ENCODE measurements at places on chromosomes 2 and 18. TPM values are rescaled to one million over a fixed set of nuclear protein-coding genes. Genes with fewer than 3 reads are reported as not detected.

DNA sequence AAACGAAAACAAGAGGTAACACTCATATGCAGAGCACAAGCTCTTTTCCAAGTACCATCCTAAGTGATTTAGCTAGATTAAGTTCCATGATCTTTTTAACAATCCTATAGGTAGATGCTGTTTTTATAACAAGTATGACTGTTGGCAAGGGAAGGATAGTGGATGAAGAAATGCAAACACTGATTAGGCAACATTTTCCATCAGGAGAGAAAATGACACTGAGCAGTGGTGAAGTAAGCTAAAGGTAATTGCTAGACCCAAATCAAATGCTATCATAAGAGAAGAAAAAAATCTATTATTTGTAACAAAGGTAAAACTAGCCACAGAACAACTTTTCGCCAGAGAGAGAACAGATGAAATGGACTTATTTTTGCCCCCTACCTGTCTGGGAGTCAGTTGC is 34.3 kb upstream of the BARD1 start:
- no peak overlapping the region for H3K27ac ChIP-seq
- H3K36me3 ChIP-seq: no peaks in the 10 kb centered on the region
- no peak for DNase-seq
- H3K4me1 ChIP-seq: no peaks in the 10 kb centered on the region

EFHD1 gene
- total RNA-seq: 8.0 TPM

DNA sequence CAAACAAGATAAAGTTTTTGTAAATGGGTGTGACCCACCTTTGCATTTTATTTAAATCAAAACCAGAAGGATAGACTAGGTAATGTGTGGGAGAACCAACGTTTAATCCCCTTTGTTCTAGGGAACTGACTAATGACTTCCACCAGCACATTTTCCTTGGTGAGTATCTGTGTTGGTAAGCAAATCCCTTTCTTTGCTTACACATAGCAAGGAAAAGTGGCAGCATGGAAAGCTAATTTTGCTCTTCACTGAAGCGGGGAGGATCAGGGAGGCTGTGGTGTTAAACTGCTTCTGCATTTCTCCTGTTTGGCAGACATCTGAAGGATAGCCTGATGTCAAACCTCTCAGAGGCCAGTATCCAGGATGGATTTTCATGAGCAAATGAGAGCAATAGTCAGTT is 331.1 kb downstream of the PTPRM start:
- H3K27ac ChIP-seq: peak overlapping the region; percentile 83
- DNase-seq: no peak
- H3K36me3 ChIP-seq: no peaks in the 10 kb centered on the region
- H3K4me3 ChIP-seq: no peak overlapping the region
- H3K4me1 ChIP-seq: peaks cover 25% of the 10 kb centered on the region

SLC4A5 gene
- 2.3 TPM for total RNA-seq

- H3K27ac ChIP-seq: no peak overlapping the region
- H3K4me3 ChIP-seq: no peak overlapping the region
- no peaks in the 10 kb centered on the region for H3K36me3 ChIP-seq
- DNase-seq: no peak
- H3K4me1 ChIP-seq: no peaks in the 10 kb centered on the region
- no peaks in the 10 kb centered on the region for H3K27me3 ChIP-seq
Observed at GRCh38 chr2:200443916-200444315, 66.0 kb downstream of the KCTD18 start.

MYO7B gene
- total RNA-seq: not detected

All from cardiac muscle cell (in vitro differentiated cells and primary cell).